ENCODE measurements at places on chromosomes 1 and 21.

- DNase-seq = no peak
Observed at GRCh38 chr1:175569117-175569743, 174.2 kb downstream of the TNR start.

GRCh38 chr1:54070171-54070837 is 16.9 kb downstream of the TCEANC2 start:
- DNase-seq = no peak

- no peak for DNase-seq
Observed at GRCh38 chr1:219223496-219223895, 49.8 kb downstream of the LYPLAL1 start.

DNA sequence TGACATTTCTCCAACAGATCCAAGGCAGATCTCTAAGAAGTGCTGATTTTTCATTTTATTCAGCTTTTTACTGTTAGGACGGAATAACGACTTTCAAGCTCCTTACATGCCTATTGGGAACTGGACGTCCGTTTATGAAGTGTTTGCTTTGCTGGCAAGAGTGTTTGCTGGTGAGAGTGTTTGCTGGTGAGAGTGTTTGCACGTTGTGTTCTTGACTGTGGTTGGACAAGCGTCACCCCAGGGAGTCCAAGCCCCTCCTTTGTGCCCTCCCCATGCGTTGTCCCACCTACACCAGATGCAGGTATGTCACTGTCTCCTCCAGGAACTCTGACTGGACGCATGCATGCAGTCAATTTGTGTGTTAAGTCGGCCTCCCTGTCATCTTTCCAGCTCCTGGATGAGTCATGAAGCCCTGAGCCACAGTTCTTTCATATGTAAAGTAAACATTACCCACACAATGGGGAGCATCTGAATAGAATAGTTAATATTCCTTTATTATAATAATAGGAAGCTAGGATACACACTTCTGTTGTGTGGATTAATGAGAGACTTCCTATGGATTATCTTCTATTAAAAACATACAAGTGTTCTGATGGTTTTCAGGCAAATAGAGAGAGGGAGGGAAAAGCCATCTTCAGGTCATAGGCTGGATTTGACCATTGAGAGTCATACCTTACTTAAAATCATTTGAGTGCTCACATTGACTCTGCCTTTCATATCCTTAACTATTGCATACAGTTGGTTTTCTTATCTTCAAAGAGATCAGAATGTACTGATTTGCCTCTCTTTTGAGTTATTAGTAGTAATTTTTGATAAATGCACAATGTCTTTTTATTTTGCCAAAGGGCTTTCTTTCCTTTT is 119.2 kb downstream of the GALNT2 start:
- no peak for DNase-seq

GRCh38 chr1:12433323-12434053 is 184.5 kb downstream of the DHRS3 start:
- no peak for DNase-seq

DNA sequence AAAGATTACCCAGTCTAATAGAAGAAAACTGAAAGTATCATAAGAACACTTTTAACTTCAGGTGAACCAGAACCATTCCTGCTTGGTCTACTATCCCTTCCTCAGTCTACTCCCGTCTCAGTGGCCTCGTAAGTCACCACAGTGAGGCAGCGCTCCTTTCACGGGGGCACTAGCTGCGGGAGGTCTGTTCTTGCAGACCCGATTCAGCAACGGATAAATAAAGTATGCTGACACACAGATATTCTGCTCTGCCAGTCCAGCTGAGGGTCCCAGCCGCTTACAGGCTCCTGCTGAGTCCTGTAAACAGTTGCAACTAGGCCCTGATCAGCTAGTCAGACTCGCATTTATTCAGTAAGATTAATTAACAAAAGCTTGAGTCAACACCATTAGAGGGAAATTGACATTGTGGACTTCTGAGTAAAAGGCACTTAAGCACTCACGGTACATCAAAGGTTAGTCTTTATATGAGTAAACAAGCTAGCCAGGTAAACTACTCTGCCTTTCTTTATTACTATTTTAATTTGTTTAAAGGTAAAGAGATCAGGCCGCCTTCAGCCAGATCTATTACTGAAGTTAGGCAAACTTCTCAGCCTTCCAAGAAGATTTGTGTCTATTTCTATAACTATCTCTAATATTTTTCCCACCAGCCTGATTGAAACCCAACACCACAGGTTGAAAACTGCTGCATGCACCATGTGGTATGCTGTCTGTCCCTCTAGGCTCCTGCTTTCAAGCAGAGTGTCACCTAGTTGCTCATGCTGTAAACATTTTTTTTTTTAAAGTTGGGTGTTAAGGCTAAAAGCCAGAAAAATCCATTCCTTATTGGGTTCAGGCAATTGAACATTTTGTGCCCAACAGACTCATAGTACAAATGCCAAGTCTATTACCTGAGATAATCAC is 87.7 kb downstream of the INTS7 start:
- DNase-seq = no peak

DNA sequence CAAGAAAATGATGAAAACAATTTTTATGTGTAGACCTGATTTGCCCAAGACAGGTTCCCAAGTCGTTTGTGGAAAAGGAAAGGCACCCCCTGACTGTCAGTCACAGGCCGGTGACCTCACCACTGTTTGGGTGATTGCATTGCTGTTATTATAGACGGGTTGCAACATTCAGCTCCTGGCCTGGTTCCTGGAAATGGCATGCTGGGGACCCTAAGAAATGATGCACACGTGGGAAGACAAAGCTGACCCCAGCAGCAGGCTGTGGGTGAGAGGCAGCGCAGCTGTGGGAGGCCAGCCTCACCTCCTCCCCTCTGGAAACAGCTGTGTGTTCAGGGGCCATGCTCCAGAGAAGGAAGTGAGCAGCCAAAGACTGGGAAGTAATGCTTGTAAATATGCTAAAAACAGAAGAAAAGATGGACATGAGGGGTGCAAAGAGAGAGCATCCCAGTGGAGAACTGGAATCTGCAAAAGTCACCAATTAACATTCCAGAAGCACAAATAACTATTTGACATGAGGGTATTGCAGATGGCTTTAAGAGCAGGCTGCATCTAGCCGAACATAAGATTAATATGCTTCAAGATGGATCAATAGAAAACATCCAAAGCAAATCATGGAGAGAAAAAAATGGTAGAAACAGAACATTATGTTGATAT is 23.4 kb upstream of the ABCG1 start:
- DNase-seq = no peak

DNA sequence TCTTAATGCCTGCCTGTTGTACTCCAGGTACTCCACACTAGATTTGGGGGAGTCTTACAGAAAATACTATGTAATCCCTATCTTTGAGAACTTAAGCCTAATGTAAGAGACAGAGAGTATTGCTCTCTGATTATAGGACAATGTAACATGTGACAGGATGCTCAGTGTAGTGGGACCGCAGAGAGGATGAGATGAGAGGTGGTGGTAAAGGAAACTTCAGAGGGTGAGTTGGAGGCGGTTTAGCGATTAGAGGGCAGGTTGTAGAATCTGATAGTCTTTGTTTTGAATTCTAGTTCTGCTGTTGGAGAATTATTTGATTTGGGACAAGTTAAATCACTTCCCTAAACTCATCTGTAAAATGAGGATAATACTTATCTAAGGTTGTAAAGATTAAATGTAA is 5.4 kb downstream of the SOAT1 start:
- no peak for DNase-seq
